ENCODE measurements at places on chromosomes 12 and 14. TPM values are rescaled to one million over a fixed set of nuclear protein-coding genes. Genes with fewer than 3 reads are reported as not detected.

GRCh38 chr14:73851000-73851399, 631 bp upstream of the PTGR2 start:
- no peak for DNase-seq

DNA sequence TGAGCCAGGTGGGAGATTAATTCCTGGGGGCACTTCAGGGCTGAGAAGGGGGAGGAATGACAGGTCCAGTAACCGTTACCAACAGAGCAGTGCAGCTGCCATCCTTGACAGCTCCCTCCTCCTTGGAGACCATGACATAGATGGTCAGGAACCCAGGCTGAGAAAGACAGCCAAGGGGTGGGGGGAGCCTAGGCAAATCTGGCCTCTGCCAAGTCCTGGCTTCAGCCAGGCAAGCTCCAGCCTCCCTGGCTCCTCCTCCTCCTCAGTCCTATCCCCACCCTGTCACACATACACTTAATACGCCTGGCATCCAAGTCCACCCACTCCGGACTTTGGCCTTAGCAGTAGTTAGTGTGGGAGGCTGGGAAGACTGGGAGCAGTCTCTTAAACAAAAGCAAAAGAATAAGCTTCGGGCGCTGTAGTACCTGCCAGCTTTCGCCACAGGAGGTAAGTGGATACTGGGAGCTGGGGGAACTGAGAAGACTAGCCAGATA, at the start of gene RDH5:
RDH5 (plus strand) TSS at position 323 of the 494 bp plus-strand sequence. CDS start 792 bp downstream, outside the sequence.
- DNase-seq, result peak; percentile 68

Gene BORCS5
- total RNA-seq, result 5.2 TPM

Gene SERPINA1
- total RNA-seq, result 1.2 TPM

- no peak for DNase-seq
Observed at GRCh38 chr14:35229084-35229791, 62.9 kb upstream of the PSMA6 start.

GRCh38 chr14:89085737-89086382, 261.4 kb downstream of the TTC8 start:
- no peak for DNase-seq

- no peak for DNase-seq
Observed at GRCh38 chr14:33525626-33526025, 425.2 kb downstream of the EGLN3 start.

- no peak for DNase-seq
Observed at GRCh38 chr14:51138404-51139103, 43.6 kb upstream of the TRIM9 start.

- peak; percentile 3 for DNase-seq
Observed at GRCh38 chr12:14249368-14249767, 116.1 kb upstream of the ATF7IP start.

Gene TEX52
- not detected for total RNA-seq

DNA sequence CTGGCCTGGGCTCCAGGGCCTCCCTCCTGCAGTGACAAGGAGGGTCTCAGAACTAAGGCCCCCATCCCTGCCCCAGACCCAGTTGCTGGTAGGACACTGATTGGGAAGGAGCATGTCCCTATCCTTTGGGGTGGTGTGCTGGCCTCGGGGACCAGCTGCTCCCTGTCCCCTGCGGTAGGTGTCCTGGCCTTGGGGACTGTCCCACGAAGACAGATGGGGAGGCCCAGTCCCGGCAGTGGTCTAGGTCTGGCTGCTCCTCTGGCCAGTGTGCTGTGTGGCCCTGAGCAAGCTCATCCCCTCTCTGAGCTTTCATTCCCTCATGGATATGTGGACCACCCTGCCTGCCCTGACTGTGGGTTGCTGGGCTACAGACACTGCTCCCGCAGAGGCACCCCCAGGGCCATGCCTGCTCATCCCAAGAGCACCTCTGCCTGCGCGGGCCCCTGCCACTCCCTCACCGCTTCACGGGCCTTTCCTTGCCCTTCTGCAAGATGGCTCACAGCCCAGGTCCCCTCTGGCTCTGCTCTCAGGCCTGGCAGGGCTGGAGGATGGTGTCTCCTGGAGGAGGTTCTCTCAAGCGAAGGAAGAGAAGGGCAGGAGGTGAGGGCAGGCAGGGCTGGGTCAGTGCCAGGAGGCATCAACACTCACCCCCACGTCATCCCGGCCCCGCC, 12.5 kb downstream of the AHNAK2 start:
- DNase-seq, result no peak

Gene NEUROD4
- total RNA-seq, result not detected

- DNase-seq, result no peak
Observed at GRCh38 chr12:66058554-66058953, 72.0 kb downstream of the LLPH start.

GRCh38 chr14:105866841-105867321, 340.5 kb downstream of the TMEM121 start:
- DNase-seq, result no peak

- DNase-seq, result peak; percentile 26
Observed at GRCh38 chr14:104749111-104749649, 3.8 kb upstream of the SIVA1 start.

Measured in A172 (cell line).